ENCODE measurements at places on chromosomes 16 and 17. TPM values are rescaled to one million over a fixed set of nuclear protein-coding genes. Genes with fewer than 3 reads are reported as not detected.

Gene CACNB1
- 4.0 TPM for total RNA-seq

Gene G6PC1
- total RNA-seq, result not detected

Gene ZNF205
- total RNA-seq, result 21.0 TPM

Gene PHF12
- 16.0 TPM for total RNA-seq

Gene ZNF597
- 3.2 TPM for total RNA-seq

- DNase-seq, result peak; percentile 43
Observed at GRCh38 chr17:39026980-39027451, 59.8 kb upstream of the FBXO47 start.

GRCh38 chr17:66647391-66647983 lies 187.4 kb upstream of the CACNG5 start:
- no peak for DNase-seq

- DNase-seq, result no peak
Observed at GRCh38 chr17:70369391-70369790, 200.1 kb downstream of the KCNJ2 start.

- no peak for DNase-seq
Observed at GRCh38 chr16:76576526-76576925, 299.3 kb downstream of the CNTNAP4 start.

- DNase-seq, result no peak
Observed at GRCh38 chr17:35725802-35726126, 5.7 kb upstream of the RASL10B start.

DNA sequence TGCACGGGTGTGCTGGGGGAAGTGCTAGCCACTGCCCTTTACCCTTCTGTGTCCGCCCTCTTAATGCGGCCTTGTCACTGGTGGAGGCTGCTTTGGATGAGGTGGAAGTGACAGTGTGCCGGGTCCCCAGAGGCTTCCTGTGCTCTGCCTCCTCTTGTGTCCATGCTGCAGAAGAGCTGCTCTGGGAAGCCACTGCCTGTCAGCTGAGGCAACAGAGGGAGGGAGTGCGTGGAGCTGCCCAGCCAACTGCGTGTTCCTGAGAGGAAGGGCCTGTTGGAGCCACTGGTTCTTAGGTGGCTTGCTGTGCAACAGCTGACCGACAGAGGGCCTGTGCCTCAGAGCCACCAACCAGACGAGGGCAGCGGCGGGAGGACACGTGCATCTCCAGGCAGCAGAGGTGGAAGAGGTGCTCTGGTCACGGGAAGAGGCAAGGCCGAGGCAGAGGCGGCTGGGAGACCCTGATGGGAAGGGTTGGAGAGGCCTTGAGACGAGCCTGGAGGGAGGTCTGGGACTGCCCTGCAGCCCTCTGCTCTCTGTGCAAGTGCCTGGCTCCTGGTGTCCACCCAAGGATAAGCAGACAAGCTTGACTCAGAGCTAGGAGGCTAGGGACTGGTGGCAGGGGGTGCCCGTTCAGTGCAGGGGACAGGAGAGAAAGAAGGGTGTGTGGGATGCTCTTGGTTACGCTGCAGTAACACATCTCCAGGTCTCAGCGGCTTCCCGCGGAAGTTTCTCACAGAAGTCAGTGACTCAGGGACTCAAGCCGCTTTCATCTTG lies 25.4 kb downstream of the B9D1 start:
- DNase-seq, result no peak

DNA sequence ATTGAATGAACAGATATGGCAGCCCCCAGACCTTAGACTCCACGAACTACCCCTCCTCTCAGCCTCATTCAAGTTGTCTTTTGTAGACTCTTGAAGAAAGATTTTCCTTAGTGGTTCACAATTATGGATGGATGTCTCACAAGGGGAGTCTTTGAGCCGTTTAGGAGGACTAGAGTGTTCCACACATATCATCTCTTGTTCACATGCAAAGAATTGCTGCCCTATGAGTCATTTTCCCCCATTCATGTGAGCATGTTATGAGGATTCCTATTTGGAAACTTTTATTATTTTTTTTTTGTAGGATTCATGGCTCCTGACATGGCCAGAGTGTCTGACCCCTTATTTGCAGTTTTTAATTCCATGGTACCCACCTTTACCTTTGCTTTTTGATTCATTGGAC lies 237.1 kb downstream of the SHISA9 start:
- no peak for DNase-seq

DNA sequence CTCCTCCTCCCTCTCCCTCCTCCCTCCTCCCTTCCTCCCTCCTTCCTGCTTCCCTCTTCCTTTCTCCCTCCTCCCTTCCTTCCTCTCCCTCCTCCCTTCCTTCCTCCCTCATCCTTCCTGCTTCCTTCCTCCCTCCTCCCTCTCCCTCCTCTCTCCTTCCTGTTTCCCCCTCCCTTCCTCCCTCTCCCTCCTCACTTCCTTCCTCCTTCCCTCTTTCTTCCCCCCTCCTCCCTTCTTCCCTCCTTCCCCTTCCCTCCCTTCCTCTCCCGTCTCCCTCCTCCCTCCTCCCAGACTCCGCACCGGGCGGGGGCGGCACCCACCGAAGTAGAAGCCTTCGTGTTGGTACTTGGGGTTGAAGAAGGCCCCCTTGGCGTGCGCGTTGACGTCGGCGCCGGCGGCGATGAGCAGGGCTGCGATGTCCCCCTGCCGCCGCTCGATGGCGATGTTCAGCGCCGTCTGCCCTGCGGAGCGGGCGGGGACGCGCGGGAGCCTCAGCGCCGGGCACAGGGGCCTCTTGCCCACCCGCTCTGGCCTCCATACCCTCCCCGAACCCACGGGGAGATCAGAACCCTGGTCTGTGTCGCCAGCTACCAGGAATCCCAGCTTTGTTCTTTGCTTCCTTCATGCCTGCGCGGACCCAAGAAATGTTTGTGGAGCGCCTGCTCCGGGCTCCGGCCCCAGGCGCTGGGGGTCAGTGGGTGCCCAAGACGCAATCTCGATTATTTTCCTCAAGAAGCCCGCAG lies 22.2 kb downstream of the TRPV3 start:
- DNase-seq, result no peak

GRCh38 chr17:77644181-77645071 lies 314.1 kb upstream of the TNRC6C start:
- no peak for DNase-seq
